ENCODE measurements at places on chromosomes 16 and 17.

GRCh38 chr17:58238147-58238634 is at the start of gene LPO:
LPO (plus strand) TSS chr17:58238584; CDS start chr17:58242980, 4,396 bp downstream.
- DNase-seq, result no peak

DNA sequence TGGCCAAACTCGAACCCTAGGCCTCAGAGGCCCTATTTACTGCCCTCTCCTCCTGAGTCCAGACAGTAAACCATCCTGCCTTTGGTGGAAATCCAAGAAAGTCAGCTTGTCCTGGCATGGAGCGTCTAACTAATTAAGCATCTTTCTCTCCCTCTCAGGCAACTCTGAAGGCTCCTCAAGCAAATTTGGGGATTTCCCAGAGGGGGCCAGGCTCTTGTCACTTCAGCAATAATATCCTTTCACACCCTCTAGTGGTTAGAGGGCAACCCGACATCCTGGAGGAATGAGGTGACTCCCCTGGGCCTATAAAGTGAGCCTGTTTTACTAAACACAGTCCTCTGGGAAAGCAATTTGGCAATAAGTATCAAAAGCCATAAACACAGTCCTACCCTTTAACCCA is 60.4 kb downstream of the NOG start:
- no peak for DNase-seq

DNA sequence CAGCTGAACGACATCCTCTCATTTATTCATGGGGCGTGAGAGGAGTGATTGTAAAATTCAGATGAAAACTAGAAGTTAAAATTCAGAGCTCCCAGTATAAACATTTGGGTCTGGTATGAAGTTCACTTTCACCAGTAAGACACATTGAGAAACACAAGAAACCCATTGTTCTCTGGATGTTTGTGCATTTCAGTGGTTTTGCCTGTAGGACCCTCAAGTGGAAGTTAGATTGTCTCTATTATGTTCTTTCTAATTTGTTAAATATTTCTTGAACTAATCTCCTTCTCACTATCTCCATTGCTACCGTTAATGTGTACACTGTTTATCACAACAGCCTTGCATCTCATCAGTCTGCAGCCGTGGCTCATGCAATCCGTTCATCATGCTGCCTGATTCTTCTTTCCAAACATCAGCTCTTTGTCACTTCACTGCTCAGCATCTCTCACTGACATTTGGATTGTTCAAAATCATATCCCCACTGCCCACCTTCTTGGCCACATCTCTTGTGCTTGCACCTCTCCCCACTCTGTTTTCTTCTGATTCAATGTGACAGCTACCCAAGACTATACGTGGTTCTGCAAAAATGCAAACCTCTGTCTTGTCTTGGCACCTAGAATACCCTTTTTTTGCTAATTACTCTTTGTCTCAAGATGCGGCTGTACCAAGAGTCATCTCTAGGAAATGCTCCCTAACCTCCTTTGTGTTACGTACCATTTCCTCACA is 49.5 kb downstream of the HLF start:
- no peak for DNase-seq

- no peak for DNase-seq
Measured at GRCh38 chr16:49513040-49513439, 139.4 kb downstream of the C16orf78 start.

DNA sequence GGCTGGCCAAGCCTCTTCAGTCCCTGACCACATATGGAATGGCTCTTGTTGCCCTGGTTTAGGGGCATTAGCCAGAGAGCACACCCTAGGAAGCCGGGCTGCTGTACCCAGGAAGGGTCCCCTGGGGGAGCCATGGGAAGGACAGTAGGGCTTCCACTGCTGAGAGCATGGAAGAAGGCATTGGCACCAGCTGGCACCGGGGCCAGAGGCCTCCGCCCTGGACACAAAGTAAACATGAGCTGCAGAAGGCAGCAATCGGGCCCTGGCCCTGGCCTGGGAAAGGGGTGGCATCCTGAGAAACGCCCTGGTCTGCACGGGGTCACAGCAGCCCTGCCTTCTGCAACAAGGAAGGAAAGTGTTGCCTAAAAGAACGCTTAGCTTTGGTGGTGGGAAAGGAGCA is 49.4 kb downstream of the VAC14 start:
- no peak for DNase-seq

- DNase-seq, result no peak
Measured at GRCh38 chr17:2056206-2057174, 1.6 kb downstream of the HIC1 start.

DNA sequence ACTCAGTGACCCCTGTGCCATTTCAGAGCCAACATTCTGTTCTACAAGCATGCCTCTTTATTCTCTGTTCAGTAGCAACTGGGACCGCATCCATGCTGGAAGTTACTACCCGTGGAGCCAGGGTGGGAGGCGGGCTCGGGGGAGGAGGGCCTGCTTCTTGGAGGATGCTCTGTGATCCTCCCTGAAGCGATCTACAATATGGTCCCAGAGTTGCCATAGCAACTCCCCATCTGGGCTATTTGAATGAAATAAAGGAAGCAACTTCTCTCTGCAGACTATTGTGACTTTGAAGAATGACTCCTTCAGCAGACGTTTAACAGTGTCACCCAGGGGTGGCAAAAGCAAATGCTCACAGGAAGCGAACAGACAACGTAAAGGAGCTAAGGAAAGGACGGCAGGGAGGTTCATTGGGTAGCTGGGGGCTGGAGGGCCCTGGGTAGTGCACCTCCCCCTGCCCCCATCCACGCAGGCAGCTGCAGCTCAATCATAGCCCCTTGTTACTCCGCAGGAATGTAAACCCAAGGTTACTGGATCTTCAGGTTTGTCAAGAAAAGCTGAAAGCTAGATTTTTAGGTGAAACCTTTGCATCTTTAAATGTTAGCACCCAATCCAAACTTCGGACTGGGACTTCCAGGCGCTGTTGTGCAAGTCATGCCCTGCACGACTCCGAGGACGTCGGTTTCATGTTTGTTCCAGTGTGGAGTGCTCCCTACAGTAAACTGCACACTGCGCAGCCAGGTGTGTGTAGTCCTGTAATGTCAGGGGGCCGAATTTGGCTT is 51.1 kb upstream of the MEAK7 start:
- DNase-seq, result no peak

DNA sequence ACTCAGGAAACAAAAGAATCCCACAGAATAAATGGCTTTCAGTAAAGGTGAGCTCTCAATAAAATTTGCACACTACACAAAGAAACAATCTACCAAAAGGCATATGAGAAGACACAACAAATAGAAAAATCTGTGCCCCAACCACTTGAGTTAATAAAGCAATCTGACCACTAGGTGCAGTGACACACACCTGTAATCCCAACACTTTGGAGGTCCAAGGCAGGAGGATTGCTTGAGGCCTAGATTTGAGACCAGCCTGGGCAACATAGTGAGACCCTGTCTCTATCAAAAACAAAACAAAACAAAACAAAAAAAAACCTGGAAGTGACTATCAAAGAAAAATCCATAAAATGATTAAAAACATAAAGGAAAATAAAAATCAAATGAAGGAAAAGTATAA is 9.6 kb upstream of the ABCA5 start:
- no peak for DNase-seq

GRCh38 chr16:78763821-78764440 is 664.5 kb downstream of the WWOX start:
- DNase-seq, result no peak

GRCh38 chr16:67460168-67460567 is 20.8 kb downstream of the ATP6V0D1 start:
- DNase-seq, result no peak

DNA sequence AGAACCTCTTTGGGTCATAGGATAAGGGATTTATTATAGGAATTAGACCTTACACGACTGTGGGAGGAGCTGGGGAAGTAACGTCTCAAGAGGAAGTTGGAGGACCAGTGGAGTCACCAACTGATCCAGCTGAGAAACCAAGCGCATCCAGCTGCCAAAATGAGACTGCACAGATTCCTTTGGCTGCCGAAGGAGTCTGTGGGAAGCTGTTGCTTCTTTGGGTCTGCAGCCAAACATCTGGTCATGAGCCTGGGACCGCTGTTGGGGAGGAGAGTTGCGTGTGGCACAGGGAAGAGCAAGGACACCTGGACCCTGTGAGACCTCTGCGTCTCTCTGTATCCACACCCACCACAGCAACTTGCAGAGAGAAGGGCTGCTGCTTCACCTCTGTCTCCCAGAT is 2.4 kb upstream of the NACA2 start:
- DNase-seq, result no peak

DNA sequence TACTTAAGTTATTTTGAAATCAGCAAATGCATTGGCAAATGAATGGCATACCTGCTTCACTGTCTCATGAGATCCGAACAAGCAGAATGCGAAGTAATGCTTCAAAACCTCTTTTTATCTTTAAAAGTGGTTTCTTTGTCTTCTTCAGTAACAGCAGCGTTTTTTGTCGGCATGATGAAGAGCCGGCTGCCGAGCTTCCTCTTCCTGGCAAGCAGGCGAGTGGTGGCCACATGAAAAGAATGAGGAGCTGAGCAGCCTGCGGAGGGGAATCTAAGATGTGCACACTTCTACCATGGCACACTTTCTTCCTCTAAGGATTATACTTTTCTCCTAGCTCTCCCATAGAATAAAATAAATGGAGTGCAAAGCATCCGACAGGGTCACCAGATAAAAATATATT is 42.4 kb upstream of the AKTIP start:
- DNase-seq, result no peak

GRCh38 chr17:76682296-76682695 is 28.5 kb downstream of the MXRA7 start:
- no peak for DNase-seq

All from DMS79 (cell line).